Activated CD4-positive, alpha-beta T cell treated with anti-CD3 and anti-CD28 coated beads, Interleukin-2, amount 50 U/mL, for 4 hours (primary cell): ENCODE measurements at places on chromosomes 2 and 18.

DNA sequence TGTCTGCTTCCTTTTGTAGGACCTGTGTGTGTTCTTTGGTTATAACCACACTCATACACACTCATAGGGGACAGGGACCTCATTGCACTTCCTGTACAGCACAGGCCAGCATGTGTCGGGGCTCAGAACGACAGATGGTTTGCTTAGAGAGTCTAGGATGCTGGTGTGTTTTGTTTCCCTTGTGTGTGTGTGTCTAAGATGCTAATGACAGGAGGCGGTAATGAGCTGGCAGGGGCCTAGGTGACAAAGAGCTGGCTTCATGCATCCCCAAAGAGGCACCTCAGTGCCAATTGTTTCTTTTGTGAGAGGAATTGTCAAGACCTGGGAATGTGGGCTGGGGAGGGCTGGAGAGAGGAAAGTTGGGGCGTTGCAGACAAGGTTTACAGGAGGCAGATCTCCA is 66.6 kb downstream of the CELF4 start:
- no peak for DNase-seq

DNA sequence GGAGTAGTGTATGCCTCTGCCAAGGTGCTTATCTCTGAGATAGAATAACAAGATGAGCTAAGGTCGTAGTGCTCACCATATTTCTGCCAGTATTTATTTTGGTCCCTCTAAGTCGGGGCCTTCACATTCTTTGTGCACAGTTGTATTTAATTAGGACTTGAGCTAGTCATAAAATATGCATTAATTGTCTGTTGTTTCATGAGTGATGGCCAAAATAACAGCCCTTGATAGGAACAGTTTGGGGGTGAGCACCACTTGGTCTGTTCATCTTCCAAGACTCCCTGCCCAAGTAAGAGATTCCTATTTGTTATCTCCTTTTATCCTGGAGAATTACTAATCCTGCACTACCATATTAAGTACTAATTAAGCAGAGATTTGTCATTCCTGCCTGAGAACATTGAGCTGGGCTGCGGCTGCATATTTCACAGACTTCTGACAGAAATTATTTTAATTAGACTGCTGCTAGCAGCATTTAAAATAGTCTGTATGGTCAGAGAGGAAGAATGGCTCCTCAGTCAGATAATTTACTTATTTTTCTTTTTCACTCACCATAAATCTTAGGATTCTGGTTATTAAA is 435.1 kb downstream of the MTX2 start:
- no peak for DNase-seq

GRCh38 chr18:79164706-79165105 is 95.5 kb downstream of the ATP9B start:
- DNase-seq = no peak

GRCh38 chr2:165877565-165878550 is 75.7 kb downstream of the TTC21B start:
- DNase-seq = no peak

GRCh38 chr18:39781565-39781964 is 2173.5 kb upstream of the PIK3C3 start:
- no peak for DNase-seq

GRCh38 chr2:69733342-69734034 is 8.4 kb upstream of the ANXA4 start:
- no peak for DNase-seq

- DNase-seq = no peak
These were observed 235.8 kb downstream of the SEPTIN10 start for GRCh38 chr2:109377976-109378375.

GRCh38 chr2:60963190-60963589 is 54.3 kb upstream of the PEX13 start:
- DNase-seq = no peak

GRCh38 chr2:207258263-207258991 is 92.7 kb upstream of the KLF7 start:
- DNase-seq = no peak

DNA sequence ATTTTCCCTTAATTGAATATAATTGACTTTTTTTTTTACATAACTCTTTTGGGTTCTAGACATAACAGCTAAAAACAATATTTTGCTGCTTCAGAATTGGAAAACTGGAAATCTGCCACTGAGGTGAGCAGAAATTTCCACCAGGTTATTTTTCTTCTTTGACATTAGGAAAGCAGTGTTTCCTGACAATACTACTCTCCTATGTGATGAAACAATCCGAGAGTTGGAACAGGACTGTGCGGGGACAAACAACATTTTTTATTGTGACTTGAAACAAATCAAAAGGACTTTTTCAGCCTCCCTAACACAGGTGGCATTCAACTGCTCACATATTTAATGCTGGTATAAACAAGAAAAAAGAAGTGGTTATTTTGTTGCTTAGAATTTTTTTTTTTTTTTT is 237.2 kb downstream of the RNF152 start:
- DNase-seq = no peak

- no peak for DNase-seq
These were observed 1293.9 kb upstream of the LRRTM1 start for GRCh38 chr2:81598453-81598852.

DNA sequence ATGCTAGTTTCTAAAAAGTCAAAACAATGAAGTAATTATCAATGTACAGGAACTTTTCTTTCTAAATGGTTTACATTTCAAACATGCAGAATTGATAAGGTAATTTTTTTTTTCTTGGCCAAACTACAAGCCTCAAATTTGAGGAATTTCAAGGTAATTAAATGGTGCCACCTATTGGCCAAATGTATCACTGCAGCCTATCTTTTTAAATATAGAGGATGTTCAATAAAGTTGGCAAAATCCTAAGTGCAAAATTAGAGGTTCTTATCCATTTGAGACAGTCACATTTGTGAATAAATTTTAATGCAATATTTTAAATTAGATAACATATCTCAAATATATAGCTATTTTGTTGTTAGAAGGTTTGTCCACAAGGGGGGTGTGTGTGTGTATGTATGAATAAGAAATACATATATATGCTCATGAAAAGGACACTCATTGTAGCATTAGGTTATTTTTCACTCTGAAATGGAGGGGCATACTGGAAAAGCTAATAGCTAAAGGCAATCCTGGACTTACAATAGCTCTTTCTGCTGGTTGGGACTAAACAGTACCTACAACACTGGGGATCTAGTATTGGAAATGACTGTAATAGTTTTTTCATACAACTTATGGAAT is 26.2 kb downstream of the MMADHC start:
- no peak for DNase-seq

DNA sequence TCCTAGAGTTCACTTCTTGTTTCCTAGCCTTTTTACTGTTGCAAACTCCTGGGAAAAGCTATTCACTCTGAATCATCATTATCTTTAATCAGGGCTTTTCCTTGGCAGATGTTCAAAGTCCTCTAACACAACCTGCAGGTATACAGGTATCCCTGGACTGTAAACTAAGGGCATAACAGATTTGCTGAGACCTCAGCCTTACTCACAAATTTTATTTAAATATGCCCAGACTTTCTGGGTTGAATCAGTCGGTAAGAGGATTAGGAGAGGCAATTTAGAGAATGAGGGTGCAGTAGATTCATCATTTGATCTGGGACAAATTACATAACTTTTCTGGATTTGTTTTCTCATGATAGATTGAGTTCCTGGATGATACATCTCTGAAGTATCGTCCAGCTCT is 217.8 kb upstream of the STON1 start:
- no peak for DNase-seq

- DNase-seq = no peak
These were observed 55.6 kb downstream of the GREB1 start for GRCh38 chr2:11589316-11589940.

DNA sequence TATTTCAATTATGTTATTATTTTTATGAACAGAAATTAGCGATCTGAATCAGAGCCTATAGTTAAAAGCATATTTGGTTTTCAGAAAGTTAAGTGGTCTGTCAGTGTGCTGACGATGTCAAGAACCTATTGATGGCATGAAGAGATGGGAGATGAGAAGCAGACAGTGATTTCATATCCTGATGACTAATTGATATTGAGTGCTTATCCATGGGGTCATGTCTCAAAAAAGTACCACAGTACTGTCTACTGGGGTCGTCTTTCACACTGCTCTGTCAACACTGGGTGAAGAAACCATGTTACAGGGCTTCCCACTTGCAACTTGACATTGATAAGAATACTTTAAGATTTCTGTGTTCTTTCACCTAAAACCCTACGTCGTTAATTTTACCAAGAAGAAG is 297.1 kb downstream of the AFF3 start:
- DNase-seq = no peak

GRCh38 chr18:74832999-74833398 is 235.3 kb downstream of the ZNF407 start:
- no peak for DNase-seq

DNA sequence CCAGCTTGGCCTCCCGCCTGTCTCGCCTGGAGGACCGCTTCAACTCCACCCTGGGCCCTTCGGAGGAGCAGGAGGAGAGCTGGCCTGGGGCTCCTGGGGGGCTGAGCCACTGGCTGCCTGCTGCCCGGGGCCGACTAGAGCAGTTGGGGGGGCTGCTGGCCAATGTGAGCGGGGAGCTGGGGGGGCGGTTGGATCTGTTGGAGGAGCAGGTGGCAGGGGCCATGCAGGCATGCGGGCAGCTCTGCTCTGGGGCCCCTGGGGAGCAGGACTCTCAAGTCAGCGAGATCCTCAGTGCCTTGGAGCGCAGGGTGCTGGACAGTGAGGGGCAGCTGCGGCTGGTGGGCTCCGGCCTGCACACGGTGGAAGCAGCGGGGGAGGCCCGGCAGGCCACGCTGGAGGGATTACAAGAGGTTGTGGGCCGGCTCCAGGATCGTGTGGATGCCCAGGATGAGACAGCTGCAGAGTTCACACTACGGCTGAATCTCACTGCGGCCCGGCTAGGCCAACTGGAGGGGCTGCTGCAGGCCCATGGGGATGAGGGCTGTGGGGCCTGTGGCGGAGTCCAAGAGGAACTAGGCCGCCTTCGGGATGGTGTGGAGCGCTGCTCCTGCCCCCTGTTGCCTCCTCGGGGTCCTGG is 3.7 kb upstream of the KHK start:
- DNase-seq = no peak

- DNase-seq = no peak
These were observed 1221.0 kb downstream of the SUCLG1 start for GRCh38 chr2:83238111-83238510.

DNA sequence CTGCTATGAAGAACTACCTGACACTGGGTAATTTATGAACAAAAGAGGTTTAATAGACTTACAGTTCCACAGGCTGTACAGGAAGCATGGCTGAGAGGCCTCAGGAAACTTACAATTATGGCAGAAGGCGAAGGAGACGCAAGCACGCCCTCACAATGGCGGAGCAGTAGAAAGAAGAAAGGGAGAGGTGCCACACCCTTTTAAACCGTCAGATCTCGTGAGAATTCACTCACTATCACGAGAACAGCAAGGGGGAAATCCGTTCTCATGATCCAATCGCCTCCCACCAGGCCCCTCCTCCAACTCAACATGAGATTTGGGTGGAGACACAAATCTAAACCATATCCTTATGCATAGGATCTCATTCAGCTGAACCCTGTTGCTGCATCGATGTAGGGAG is 84.6 kb upstream of the ZNF532 start:
- no peak for DNase-seq

DNA sequence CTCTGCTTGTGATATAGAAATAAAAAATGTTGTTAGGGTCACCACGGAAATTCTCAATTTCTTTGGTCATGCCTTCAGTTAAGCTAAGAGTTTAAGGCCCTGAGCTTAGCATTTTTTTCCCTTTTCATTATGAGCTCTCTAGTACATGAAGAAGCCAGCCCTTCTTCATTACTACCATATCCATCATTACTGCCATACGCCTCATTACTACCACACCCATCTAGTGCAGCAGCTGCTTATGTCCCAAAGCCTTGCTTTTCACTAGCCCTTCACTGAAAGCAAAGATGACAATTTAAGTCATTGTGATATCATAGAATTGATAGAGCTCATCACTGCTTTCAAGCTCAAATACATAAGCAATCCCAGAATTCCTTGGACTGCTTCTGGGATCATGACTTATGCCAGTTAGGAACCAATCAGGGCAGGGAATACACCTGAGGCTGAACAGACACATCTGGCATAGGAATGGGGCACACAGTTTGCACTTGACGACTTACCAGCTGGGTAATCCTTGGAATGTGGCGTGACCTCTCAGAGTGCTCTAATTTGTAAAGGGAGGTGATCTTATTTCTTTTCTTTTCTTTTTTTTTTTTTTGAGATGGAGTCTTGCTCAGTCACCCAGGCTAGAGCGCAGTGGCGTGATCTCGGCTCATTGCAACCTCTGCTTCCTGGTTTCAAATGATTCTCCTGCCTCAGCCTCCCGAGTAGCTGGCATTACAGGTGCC is 40.3 kb downstream of the SOWAHC start:
- DNase-seq = no peak

GRCh38 chr2:10030311-10030736 is 13.0 kb upstream of the KLF11 start:
- DNase-seq = no peak

- DNase-seq = no peak
These were observed 218.4 kb upstream of the HS6ST1 start for GRCh38 chr2:128536925-128537620.

GRCh38 chr2:230903231-230904150 is 21.6 kb downstream of the GPR55 start:
- DNase-seq = no peak

- no peak for DNase-seq
These were observed at the start of gene PROC for GRCh38 chr2:127418300-127419111. PROC (plus strand) TSS chr2:127418427; CDS start chr2:127419943, 1,516 bp downstream.

- no peak for DNase-seq
These were observed 572 bp downstream of the INPP4A start for GRCh38 chr2:98445177-98445682.

GRCh38 chr2:106009096-106009495 is 185.0 kb downstream of the UXS1 start:
- DNase-seq = no peak

DNA sequence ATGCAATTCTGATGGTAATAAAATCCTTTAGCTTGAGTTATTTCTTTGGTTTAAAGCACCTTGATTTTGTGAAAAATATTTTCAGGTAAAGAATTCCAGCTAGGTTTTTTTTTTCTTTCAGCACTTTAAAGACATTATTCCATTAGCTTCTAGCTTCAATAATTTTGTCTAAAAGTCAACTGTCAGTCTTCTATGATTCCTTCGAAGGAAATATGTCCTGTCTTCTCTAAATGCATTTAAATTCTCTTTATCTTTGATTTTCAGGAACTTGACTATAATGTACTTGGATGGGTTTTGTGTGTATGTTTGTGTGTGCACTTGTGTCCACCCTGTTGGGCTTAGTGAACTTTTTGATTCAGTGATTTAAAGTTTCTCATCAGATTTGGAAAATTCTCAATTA is 4.7 kb downstream of the LONRF2 start:
- no peak for DNase-seq

DNA sequence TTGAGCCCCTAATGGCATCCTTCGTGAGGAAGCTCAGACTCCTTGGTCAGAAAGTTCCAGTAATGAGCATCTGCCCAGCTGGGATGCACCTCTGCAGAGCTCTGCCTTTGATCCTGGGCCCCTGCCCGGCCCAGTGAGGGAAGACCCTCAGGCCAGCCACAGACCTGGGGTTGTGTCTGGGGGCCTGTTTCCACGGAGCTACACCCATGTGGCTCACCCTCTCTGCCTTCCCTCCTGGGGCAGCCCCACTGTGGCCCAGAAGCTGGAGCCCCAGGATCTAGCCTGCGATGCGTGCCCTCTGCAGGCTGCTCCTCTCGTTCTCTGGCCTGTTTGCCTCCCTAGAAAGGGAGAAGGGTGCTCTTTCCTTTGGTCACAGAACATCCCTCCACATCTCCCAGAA is 9.8 kb downstream of the KCNF1 start:
- no peak for DNase-seq
